ENCODE measurements at places on chromosomes 2 and 18.

- DNase-seq = no peak
Observed at GRCh38 chr2:185132501-185133041, 534.2 kb downstream of the ZNF804A start.

- DNase-seq = peak; percentile 85
Observed at GRCh38 chr2:202870431-202871299, 901 bp downstream of the ICA1L start.

DNA sequence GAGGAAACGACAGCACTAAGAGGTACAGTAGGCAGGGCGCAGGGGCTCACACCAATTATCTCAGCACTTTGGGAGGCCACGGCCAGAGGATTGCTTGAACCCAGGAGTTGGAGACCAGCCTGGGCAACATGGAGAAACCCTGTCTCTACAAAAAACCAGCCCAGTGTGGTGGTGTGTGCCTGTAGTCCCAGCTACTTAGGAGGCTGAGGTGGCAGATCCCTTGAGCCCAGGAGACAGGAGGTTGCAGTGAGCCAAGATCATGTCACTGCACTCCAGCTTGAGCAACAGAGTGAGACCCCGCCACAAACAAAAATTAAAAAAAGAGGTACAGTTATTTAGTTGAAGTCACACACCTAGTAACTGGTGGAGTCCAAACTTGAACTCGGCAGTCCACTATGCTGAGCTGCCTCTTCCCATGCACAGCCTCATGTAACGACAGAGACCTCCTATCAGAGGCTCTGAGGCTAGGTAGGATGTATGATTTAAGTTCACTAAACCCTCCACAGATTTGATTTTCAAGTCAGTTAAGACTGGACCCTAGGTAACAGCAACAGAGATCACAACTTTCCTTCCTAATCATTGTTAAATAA is 8.7 kb downstream of the STK17B start:
- DNase-seq = no peak

DNA sequence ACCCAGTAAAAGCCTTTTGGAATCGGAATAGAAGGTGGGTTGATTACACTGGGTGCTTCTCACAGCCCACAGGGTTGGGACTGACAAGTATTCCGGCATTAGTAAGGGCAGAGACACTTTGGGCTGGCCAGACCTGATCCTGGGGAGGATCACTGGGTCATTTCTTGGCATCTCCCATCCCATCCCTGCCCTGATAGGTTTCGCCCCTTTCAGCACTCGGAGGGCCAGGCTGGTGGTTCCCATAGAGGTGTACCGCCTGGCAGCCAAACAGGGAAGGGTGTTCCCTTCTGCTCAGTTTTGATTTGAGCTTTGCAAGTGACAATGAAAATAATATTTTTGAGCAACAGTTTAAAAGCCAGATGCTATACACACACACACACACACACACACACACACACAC is 37.3 kb downstream of the CYP1B1 start:
- no peak for DNase-seq

- DNase-seq = no peak
Observed at GRCh38 chr2:232603283-232603682, 30.1 kb upstream of the EFHD1 start.

DNA sequence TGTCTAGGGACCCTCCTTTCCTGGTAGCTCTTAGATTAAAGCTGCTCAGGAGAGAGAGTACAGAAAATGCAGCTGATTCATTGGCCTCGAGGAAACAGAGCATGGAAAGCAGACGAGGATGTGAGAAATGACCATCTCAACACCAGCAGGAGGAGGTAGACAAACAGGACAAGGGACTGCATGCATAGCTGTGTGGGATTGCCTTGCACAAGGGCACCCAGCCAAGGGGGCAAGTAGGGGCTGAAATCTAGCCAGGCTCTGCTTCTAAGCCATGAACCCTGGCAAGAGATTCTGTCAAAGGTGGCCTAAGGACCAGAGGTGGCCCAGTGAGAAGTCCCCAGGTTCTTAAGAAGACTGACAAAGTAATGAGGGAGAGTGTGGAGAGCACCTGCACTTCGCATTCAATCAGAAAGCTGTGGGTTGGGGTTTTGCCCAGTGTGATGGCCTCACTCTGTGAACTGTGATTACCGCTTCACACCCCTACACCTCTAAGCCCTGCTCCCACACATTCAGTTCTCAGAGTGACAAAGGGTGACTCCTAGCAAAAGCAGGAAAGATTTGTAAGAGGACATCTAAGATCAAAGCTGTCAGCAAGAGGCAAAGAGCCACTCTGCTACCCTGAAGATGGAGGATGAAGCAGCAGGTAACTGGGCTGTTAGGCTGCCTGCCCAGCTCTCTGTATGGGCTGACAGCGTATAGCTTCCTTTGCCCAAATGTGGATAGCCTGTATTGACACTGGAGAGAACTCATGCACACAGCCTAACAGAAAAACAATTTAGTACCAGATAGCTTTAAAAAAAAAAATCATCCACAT is 151.3 kb upstream of the PELI1 start:
- DNase-seq = no peak

Data from NCI-H2171 treated with DMSO at 0.1 percent for 48 hours (cell line).